ENCODE measurements at places on chromosomes 7 and 10.

- no peak for DNase-seq
These were observed 39.7 kb downstream of the AGAP3 start for GRCh38 chr7:151125846-151126481.

GRCh38 chr10:8049045-8049864, 5.2 kb upstream of the GATA3 start:
- DNase-seq: no peak

DNA sequence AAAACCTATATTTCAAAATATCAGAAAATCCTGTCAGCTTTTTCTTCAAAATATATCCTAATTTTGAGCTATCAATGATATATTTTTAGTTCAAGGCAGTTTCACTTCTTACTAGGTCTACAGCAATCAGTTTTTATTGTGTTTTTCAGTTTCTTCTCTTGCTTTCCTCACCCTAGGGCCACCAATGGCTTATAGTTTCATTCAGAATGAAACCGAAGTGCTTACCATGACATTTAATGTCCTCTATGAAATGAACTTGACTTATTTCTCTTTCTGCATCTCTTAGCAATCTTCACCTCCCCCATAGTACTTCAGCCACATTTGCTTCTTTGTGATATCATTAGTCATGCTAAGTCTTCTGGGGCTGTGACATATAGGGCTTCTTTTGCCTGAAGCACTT, 100.3 kb downstream of the ARL5B start:
- DNase-seq: no peak

- peak; percentile 98 for DNase-seq
These were observed at the start of gene TASOR2 for GRCh38 chr10:5684318-5684970. Gene TASOR2 (plus strand): TSS chr10:5684838. CDS start chr10:5720643, 35,805 bp downstream.

GRCh38 chr7:18177815-18178660, 150.4 kb upstream of the PRPS1L1 start:
- no peak for DNase-seq

DNA sequence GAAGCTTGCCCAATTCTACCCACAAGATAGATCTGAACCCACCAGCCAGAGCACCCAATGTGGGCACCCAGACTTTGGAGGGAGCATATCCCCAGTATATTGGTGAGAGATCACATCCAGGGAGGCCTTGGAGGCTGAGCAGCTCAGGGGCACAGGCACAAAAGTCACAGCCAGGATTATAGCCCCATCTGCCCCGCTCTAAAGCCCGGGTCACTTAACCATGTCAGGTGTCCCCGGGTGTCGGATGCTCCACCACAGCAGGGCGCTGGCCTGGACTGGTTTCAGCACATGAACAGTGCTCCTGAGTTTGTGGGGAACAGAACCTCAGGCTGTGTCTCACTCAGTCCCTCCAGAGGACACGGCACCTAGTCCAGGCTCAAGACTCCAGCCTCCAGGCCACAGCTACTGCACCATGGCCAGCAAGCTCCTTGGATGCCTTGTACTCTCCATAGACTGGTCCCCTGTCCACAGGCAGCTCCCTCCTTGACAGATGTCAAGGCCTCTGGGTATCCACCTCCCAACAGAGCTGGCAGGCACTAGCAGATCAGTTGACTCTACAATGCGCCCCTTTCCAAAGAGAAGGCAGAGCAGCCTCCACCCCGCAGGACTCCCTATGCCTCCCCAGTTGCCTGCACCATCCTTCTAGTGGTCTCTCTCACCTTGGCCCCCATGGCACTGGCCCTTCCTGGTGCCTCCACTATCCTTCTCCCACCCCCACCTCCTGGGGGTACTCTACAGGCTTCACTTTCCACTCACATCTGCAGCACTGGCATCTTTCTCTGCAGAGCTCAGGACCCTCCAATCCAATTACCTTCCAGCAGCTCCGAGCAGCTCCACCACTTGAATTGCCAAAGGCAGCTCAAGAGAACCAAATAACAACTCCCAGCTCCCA, 306.0 kb downstream of the GRID1 start:
- DNase-seq: no peak

DNA sequence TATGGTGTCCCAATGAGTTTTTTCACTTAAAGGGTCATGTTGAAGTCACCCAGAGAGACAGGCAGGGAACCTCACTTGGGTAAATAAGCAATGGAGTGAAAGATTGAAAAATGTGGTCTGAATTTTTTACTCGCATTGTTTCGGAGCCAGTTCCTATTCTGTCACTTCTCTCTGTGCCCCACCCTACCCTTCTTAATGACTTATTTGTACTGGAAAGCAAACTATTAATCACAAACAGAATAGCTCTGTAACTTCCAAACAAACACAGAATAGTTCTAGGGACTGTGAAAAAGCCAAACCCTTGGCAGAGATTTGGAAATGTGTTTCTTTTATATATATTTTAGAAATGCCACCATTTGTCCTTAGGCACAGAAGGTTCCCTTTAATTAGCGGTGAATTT, 76.0 kb downstream of the LRMDA start:
- no peak for DNase-seq

DNA sequence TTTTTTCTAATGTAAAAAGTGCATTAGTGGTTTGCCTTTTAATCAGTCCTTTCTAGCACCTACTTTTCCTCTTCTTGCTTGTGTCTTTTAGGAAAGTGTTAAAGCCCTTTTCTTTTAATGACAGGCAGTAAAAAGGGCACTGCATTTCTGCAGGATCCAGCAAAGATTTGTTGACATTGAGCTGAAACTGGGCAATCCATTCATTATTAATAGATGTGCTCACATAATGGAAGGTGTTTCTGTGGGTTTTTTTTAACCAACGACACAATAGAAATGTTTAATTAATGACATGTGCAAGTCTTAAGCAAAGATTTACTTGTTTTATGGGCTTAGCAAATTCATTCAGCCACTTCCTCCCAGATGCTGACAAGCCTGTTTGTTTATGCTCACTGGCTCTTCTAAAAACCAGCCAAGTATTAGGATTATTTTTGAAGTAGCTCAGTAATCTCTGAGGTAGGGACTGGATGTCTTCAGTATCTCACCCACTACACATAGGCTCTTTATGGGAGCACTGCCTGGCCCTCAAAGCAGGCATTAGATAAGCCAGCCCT, 1201.1 kb downstream of the SORCS1 start:
- no peak for DNase-seq

GRCh38 chr10:91144961-91145360, 75.5 kb upstream of the PCGF5 start:
- DNase-seq: no peak

DNA sequence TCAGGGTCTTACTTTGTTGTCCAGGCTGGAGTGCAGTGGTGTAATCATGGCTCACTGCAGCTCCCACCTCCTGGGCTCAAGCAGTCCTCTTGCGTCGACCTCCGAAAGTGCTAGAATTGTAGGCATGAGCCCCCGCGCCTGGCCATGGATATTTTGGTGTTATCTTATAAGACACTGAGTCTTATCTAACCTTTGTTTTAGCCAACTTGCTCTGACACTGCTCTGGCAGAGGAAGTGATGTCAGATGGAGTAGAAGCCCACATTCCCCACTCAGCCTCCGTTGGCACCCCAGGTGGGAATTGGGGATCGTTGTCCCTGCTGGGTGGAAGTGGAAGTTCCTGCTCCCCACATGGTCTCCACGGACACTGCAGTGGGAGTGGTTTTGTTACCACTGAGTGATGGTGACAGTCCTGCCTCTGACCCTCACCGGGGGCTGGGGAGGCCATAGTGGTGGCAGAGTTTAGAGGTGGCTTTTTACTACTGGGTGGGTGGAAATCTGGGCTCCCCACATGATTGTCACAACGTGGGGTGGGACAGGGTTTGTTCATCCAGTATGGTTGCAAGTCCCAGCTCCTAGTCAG, 98.9 kb downstream of the ANKRD61 start:
- DNase-seq: no peak

- no peak for DNase-seq
These were observed 85.4 kb downstream of the DOCK4 start for GRCh38 chr7:112120696-112121217.

GRCh38 chr7:137091396-137091795, 222.9 kb downstream of the CHRM2 start:
- DNase-seq: no peak

DNA sequence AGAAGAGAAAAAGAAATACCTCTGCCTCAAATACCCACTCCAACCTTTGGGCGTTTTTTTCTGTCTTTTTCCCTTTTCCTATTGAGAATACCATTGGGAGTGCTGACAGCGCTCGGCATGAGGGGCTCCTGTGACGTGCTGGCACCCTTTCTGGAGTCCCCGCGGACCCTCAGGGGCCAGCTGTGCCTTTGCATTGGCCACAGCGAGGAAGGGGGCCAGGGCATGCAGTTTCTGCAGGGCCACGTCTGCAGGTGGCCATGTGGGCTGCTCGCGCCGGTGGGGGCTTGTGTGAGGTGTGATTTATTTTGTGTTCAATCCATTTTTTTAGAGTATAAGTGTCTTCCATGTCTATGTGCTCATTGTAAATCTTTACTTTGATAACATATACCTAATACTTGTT, 57.4 kb downstream of the INPP5A start:
- DNase-seq: no peak

DNA sequence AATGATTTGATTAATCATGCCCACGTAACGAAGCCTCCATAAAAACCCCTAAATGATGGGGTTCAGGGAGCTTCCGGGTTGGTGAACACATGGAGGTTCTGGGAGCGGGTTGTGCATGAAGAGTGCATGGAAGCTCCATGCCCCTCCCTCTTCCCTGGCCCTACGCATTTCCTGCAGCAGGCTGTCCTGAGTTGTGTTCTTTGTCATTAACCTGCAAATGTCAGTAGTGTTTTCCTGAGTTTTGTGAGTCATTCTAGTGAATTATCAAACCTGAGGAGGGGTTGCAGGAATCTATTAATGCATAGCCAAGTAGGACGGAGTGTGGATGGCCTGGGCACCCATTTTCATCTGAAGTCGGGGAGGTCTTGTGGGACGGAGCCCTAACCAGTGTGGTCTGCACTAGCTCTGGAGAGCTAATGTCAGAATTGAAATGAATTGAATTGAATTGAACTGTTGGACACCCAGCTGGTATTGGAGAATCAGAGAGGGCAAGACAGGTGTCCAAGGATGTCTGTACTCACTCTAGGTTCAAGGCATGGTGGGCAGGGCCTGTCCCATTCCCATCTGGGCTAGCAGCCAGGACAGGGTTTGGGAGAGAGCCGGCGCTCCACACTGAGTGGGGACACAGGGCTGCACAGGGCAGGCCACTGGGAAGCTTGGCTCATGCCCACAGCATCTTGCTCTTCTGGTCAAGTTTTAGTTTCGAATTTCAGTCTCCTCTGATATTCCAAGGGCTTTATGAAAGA, 22.3 kb upstream of the ARHGAP22 start:
- DNase-seq: no peak

DNA sequence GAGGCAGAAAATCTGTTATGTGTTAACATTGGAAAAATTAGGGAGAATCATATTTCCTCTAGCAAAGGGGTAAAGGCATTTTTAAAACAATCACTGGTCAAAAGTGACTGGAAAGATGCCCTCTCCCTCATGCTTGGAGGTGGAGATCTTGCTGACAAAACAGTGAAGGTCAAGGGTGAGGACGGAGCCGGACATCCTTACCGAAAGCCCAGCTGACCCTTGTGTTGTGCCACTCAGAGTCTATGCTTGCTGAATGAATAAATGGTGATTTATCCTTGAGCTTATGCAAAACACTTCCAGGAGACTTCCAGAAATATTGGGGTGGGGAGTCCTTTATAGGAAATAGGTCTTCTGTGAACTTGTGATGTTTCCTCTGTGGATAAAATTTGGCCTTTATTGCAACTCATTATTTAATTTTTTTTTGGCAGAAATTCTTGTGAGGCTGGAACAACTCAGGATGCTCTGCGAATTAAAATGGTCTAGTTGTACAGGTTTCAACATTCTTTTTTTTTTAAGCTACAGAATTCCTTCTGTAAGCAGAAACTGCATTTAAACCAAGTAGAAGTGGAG, 28.3 kb upstream of the ELMO1 start:
- no peak for DNase-seq

DNA sequence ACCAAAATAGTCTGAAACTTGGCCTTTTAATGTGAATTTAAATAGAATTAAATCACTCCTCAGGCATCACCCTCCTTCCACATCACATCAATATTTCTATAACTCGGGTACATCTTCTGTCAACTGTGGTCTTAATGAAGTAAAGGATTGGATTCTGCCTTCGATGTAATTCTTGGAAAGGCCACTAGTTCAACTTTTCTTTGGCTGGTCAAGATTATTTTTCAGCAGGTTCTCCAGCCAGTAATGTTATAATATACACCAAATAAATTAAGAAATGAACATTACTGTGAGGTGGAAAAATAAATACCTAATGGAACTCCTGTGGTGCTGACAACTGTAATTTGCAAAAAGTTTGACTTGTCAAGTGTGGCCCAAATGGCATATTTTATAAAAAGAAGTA, 9.7 kb upstream of the SLC16A9 start:
- DNase-seq: no peak

- DNase-seq: peak; percentile 58
These were observed 591 bp downstream of the BZW2 start for GRCh38 chr7:16646472-16647072.

DNA sequence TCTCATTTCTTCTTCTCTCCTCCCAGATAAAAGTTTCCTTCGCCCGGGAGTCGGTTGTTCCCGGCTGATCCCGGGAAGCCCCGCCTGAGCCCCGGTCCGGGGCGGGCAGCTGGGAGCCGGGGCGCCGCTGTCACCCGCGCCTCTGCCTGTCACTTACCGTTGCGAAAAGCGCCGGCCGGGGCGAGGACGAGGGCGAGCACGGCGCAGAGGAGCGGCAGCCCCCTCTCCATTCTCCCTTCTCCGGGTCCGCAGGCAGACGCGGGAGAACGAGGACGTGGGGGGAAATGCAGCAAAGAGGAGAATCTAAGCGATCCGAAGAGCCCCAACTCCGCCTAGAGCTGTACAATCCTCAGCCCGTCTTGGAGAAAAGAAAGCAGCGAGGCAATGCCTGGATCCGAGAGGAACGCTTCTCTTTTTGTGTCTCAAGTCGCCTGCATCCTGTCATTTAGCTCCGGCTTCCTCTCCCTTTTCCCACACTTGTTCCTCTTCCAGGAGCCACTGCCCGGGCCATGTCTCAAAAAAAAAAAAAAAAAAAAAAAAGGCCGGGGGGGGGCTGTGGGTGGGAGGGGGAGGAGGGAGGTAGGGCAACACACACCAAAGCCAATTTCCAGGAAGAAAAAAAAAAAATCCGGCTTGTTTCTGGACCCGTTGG, at the start of gene NRP1:
NRP1 (minus strand) TSS at position 515 of the 652 bp plus-strand sequence; CDS start at position 230, 285 bp downstream.
- DNase-seq: no peak

GRCh38 chr10:3682745-3683144, 102.3 kb downstream of the KLF6 start:
- DNase-seq: no peak

- DNase-seq: no peak
These were observed 22.5 kb downstream of the CEP41 start for GRCh38 chr7:130418306-130418705.

GRCh38 chr7:21412957-21413356, 14.9 kb upstream of the SP4 start:
- no peak for DNase-seq

DNA sequence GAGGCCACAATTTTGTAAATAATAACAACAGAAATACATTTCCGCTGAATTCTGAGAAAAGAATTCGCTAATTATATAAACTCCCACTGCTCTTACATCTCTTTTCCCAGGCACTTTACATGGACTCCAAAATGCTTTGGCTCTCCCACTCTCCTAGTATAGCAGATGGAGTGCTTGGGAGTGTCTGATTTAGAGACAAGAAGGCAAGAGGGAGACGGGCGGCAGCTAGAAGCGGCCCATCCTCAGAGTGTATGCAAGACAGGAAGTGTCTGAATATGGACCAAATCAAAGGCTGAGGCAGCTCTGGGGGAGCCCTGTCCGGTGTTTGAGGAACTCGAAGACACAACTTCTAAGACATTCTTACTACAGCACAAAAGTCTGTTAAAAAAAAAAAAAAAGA, 212.1 kb downstream of the GFRA1 start:
- no peak for DNase-seq
